ENCODE measurements at places on chromosomes 7 and 10.

DNA sequence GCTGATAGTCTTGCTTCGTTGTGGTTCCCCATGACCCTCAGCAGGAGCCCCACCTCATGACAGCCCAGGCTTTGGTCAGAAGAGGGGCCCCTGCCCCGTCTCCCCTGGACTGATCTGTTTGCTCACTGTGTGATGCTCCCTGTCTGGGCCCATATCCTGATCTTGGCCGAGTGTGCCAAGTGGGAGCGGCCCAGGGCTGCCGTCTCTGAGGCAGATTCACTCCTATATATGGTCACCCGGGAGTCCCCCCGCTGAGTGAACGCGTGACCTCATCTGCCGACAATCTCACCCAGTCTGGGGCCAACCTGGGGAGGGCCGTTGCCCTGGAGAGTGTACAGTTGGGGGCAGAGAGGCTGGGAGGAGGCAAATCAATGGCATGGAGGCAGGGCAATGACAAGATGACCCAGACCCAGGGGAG lies 34.5 kb downstream of the PPIF start:
- DNase-seq, result no peak

DNA sequence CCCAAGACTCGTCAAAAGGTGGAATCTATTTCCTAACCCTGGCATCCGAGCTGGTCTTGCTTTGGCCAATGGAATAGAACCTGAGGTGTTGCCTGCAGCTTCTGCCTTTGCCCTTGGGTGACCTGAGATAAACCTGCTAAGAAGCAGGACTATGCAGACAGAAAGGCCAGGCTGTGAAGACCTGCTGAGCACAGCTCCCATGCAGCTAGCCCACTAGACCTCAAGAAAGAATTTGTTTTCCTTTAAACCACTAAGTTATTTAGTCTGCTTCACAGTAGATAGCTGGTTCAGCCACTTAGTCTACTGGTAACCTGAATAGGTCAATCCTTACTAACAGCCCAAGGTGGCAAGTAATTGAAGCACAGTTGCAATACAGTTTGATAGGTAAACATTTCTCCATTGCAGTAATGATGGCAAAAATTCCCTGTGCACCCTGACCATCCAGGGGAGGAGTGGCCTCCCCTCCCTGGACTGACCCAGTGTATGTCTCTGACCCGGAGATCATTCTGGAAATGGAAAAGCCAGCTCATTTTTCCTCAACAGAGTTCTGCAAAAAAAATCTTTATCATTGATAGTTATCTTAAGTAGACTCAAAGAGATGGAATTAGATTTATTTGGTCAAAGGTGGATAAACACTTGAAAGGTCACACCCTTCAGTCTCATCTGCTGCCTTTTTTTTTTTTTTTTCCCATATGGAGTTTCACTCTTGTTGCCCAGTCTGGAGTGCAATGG lies 20.0 kb downstream of the TNS3 start:
- DNase-seq, result no peak

GRCh38 chr7:70321016-70321590 lies 722.8 kb downstream of the AUTS2 start:
- DNase-seq, result no peak

DNA sequence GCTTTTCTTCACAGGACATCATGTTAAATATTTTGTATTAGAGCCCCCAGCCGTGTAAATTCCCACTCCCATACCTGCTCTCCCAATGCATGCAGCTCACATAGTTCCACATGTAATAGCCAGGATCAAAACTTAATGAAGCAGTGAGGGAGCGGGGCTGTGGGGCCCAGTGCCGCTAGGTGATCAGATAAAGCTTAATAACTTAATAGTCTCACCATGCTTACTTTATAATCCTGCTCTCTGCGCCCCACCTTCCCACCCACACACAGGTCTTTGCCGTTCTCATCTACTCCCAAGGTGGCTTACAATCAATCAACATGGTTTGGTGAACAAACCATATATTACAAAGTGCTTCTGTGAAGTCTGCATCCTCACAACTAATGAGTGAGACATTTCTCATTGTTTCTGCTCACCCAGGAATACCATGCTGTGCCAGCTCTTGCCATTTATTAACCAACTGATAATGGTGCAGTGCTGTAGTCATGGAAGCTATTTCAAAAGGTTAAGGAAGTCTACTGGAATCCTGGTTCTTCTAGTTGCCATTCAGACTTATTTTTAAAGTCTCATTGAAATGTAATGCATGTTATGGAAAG lies 156.4 kb downstream of the CTTNBP2 start:
- no peak for DNase-seq

- no peak for DNase-seq
Measured at GRCh38 chr7:76071316-76072242, 23.7 kb downstream of the MDH2 start.
